ENCODE measurements at places on chromosomes 6 and 20.

- DNase-seq = no peak
Observed at GRCh38 chr6:170096803-170097504, 193.9 kb downstream of the DLL1 start.

GRCh38 chr20:61776491-61777075, 289.1 kb downstream of the TAF4 start:
- DNase-seq = no peak

DNA sequence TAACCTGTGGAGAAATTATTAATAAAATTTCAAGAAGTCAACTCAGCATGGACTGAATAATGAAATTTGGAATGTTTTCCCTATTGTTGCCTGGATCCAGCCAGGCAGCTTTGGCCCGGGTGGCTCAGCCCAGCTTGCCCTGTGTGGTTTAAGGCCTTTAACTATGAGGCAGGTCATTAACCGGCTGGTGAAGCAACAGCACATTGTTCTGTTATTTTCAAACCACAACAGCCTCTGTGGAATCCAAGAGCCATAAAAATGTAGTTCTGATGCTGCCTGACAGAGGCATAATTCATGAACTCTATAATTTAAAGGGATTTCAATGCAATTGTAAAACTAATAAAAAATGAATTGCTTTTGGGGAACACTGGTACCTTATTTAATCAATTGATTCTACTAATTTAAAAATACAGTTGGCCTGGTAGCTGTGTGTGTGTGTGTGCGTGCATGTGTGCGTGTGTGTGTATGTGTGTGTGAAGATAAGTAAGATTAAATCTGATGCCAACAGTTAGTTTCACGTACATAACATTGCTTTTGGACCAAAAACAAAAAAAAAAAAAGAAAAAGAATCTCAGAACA, 117.7 kb downstream of the RPS12 start:
- DNase-seq = no peak

GRCh38 chr6:15246666-15247499, 1.0 kb downstream of the JARID2 start:
- no peak for DNase-seq

DNA sequence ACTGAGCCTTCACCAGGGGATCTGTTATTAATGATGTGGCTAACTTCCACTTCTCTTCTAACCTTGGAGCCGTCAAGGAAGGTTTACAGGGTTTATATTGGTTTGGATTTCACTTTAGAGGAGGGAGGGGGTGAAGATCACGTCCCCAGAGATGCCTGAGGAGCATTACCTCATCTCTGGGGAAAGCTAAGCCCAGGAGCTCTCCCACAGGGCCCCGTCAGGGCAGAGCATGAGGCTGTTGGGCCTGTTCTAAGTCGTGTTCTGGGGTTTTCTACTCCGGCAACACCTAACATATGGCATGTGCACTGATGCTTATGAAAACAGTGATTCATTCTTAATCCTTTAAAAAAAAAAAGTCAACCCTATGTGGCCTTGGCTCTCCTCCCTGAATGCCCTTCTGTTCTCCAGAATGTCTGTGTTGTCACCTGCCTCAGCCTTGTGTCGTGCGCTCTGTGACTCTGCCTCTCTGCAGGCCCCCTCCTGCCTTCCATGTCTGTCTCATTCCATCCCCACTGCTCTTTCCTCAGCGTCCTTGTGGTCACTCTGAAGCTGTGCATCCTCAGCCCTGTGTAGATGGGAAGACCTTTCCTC, 97.4 kb upstream of the JARID2 start:
- DNase-seq = no peak

DNA sequence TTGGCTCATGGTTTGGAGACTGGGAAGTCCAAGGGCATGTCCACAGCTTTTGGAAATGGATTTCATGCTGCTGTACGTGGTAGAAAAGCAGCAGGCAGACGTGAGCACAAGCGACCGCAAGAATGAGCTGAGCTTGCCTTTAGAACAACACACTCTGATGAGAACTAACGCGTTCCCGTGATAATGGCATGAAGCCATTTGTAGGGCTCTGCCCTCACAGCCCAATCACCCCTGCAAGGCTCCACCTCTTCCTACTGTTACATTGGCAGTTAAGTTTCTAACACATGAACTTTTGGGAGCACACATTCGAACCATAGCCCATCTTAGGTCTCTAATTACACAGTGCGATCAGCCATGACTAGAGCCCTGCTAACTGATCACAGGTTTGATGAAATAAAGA, 107.5 kb upstream of the TMEM170B start:
- DNase-seq = no peak

- DNase-seq = no peak
Observed at GRCh38 chr6:123588546-123588895, 48.2 kb downstream of the TRDN start.

- DNase-seq = no peak
Observed at GRCh38 chr20:57071954-57072583, 194.4 kb downstream of the BMP7 start.

DNA sequence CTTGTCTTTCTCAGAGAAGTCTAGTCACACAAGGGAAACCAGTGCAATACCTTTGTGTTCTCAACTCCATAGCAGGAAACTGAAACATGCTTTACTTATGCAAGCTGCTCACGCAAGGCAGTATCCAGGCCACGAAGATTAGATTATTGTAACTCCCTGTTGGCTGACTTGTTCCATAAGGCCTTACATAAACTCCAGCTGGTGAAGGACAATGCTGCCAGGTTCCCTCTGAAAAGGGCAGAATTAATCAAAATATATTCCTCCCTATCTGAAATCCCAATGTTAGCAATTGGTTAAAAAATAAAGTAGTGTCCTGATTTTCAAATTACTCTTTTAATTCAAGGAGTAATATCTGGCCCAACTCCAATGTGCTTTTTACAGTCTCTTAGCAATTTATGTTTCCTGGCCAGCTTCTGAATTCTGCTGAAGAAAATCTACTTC, 966.6 kb downstream of the HACE1 start:
- no peak for DNase-seq

DNA sequence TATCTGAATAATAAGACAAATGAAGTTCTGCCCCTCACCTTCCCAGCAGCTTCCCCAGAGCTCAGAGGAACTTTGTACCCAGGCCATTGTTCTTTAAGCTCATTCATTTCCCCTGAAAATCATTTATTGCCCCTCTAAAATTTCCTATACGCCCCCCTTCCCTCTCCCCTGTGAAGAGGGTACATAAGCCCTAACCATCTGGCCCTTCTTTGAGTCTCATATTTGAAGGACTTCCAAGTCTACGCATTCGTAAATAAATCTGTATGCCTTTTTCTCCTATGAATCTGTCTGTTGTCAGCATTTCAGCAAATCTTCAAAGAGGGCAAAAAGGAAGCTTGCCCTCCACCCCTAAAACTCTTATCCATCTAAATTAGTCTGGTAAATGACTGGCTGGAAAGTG, 73.1 kb upstream of the DST start:
- DNase-seq = no peak

GRCh38 chr6:44035621-44036020, 91.6 kb downstream of the MRPL14 start:
- no peak for DNase-seq

- DNase-seq = peak; percentile 42
Observed at GRCh38 chr20:19849341-19850197, 91.5 kb downstream of the RIN2 start.
